ENCODE measurements at places on chromosomes 3 and 15.

DNA sequence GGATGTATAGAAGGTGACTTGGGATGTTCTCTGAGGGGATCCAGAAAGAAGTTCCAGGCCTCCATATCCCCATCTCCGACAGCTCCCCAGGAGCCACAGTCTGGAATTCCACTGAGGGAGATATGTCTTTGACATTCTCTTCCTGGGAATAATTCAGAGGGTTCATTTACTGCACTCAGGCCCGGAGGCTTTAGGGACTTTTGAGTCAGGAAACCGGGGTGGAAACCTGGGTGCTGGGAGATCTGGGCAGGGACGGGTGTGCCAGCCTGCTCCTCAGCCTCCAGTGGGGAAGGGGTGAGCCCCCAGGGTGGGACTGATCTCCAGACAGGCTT lies 147.7 kb downstream of the SMAD6 start:
- no peak for DNase-seq

- DNase-seq, result no peak
These were observed 7.2 kb upstream of the FAM174B start for GRCh38 chr15:92662762-92663161.

DNA sequence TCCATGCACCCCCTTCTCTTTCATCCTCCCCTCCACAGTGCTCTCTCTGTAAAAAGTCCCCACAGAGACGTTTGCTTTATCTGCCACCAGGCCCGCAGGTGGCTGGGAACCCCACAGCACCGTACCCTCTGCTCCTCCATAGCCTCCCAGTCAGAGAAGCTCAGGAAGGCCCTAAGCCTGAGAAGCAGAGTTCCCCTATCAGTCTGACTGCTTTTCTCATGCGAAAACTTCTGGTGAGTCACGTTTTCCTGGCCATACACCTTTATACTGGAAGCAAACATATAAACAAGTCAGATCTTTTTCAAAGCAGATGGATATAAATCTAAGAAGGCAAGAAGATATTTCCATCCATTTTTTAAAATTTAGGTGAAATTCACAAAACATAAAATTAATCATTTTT lies 51.5 kb upstream of the MEF2A start:
- DNase-seq, result no peak

DNA sequence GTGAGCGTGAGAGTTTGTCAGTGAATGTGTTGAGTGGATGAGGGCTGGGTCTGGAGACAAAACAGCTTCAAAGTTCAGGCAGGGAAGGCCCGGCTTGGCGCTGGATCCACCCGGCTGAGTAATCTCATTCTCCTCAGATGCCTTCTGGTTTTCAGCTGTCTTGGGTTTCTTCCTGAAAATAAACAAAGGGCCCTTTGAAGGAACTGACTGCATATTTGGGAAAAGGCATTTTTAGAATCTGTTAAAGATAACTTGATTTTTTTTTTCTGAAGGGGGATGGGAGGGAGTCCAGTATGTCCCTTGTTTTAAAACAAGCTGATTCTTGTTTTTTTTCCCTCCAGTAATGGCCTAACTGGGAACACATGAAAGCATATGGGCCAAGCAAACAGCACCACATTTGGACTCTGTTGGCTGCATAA lies 86.4 kb downstream of the TIGIT start:
- peak; percentile 23 for DNase-seq

DNA sequence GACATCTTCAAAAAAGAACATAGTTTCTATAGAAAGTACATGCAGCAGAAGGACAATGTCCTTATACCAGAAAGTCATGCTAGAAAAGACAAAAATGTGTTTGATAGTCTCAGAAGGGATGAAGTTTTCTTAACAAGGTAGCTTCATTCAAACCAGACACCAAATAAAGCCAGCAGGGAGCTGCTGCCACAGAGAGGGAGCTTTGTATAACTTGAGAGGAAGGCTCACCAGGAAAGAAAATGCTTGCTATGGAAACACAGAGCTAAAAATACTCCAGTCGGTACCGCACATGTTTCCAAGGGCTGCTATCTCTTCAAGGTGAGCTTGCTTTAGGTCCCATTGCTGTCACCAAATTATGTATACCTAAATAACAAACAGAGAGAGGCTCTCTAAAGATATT lies 1074.8 kb upstream of the ALCAM start:
- DNase-seq, result no peak

- DNase-seq, result peak; percentile 28
These were observed 20.3 kb downstream of the FAM98B start for GRCh38 chr15:38474155-38474757.

- no peak for DNase-seq
These were observed 101.5 kb downstream of the FBXL22 start for GRCh38 chr15:63698692-63699091.

GRCh38 chr3:8298021-8298954 lies 203.3 kb upstream of the LMCD1 start:
- no peak for DNase-seq

- no peak for DNase-seq
These were observed 126.7 kb upstream of the PHLDB2 start for GRCh38 chr3:111732252-111732879.

DNA sequence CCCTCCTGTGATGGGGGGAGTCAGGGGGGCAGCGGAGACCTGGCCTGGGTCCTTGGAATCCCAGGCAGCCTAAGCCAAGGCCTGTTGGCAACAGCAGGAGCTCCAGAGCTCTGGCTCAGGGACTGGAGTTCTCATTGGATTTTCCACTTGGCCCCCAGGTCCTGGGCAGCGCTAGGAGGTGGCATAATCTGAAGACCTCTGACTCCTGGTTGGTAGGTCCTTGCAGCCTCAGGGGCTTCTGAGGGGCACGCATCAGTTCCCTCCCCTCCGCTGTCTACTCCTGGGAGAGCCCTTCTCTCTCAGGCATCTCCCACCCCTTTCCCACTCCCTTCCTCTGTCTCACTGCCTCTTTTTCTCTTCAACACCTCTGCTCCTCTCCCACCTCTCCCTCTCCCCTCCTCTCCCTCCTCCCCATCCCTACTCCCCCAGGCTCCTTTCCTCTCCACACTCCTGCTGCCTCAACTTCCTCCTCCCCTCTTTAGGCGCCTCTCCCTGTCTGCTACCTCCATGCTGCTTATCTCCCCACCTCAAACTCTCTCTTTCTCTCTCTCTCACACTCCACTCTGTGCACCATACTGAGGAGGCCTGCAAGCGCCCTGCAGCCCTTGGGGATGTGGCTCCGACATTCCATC lies 41.1 kb upstream of the SLC6A1 start:
- DNase-seq, result no peak

DNA sequence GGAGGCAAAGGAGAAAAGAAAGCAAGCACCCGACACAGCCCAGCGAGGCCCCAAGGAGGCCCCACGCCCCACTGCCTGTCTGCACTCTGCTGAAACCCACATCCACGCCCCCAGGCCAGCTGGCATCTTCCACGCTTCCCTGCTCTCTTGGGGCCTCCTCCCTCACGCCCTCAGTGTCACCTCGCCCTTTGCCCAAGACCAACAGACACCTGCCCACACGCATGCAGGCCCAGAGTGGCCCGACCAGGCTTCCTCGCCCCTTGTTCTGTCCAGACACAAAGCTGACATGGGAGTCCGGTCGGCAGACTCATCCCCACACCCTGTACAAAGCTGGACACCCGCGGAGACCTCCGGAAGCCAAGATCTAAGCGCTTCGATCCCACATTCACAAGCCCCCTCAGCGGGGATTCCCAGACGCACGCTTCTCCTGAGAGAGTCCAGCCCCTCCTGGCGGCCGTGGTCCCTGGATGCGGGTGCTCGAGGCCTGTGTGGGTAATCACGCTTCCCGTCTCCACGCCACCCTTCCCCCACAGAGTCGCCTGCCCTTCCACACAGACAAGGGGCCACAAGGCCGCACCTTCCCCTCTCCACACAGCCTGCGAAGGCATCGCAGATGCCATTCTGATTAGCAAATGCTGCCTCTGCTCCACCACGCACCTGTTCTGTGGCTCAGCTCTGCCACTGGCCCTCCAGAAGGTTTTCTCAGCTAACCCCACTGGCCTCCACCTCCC lies 176.6 kb downstream of the XXYLT1 start:
- no peak for DNase-seq

GRCh38 chr3:156606729-156607128 lies 51.8 kb upstream of the SSR3 start:
- no peak for DNase-seq

GRCh38 chr15:66100761-66101160 lies 152.8 kb downstream of the MEGF11 start:
- no peak for DNase-seq

DNA sequence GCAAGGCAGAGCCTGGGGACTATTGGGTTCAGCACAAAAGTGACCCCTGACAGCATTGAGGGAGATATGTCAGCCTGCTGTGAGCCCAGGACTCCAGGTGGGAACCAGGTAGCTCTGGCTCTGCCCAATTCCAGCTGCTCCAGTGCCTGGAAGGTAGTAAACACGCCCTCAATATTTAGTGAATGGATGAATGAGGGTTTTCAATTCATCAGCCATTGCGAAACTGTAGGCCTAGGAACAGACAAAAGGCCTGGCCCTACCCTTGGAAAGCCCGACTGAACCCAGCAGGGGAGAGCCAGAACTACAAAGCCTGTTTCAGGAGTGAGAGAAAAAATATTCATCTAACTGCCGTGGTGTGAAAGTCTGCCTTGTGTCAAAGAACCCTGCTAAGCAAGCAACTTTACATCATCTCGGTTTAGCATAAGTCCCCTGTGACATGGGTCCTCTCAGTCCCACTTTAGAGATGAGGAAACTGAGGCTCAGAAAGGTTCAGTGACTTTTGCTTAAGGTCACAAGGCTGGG lies 8.1 kb upstream of the CSK start:
- DNase-seq, result no peak

GRCh38 chr3:22453906-22454535 lies 703.0 kb upstream of the ZNF385D start:
- DNase-seq, result peak; percentile 32

GRCh38 chr15:90106522-90107117 lies 4.4 kb upstream of the IDH2 start:
- no peak for DNase-seq

- DNase-seq, result no peak
These were observed 175.4 kb upstream of the NR2E3 start for GRCh38 chr15:71634820-71635560.

DNA sequence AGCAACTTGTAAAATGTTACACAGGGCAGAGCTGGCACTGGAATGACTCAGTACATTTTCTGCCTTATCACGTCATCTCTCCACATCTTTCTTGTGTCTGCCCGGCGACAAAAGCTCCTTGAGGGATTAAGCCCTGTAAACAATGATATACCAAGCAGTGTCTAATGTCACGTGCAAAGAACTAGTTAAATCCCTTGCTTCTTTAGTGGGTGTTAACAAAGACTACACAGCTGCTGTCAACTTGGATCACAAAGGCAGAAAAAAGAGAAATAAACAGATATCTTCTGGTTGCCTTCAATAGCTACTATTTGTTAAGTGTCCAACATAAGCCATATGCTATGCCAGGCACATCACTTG lies 48.1 kb upstream of the FRMD4B start:
- DNase-seq, result peak; percentile 64

DNA sequence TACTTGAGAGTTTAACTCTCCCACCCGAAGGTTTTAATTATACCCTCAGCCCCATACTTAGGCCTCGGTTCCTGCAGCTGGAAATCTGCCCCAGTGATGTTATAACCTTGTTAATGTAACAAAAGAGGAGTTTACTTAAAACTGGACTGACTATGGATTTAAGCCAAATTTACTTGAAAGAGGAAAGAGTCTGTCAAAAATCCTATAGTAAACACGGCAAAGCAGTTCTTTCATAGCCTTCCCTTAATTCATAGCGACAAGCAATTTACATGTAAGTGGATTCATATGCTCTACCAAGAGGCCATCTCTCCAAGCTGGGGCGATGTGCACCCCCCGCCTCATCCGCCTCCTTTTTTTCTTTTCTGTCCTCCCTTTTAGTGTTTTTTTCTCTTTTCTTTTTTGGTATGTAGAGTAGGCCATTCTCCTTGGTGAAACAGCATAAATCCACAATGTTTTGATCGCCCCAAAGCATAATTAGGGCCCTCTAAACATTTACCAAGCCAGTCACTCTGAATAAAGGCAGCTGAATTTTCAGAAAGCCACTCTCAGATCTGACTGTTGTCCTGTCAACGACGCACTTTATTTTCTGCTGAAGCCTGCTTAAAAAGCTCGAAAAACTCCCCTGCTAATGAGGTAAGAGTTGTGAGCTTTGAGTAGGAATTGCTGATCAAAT lies 373.1 kb upstream of the WNT5A start:
- no peak for DNase-seq

DNA sequence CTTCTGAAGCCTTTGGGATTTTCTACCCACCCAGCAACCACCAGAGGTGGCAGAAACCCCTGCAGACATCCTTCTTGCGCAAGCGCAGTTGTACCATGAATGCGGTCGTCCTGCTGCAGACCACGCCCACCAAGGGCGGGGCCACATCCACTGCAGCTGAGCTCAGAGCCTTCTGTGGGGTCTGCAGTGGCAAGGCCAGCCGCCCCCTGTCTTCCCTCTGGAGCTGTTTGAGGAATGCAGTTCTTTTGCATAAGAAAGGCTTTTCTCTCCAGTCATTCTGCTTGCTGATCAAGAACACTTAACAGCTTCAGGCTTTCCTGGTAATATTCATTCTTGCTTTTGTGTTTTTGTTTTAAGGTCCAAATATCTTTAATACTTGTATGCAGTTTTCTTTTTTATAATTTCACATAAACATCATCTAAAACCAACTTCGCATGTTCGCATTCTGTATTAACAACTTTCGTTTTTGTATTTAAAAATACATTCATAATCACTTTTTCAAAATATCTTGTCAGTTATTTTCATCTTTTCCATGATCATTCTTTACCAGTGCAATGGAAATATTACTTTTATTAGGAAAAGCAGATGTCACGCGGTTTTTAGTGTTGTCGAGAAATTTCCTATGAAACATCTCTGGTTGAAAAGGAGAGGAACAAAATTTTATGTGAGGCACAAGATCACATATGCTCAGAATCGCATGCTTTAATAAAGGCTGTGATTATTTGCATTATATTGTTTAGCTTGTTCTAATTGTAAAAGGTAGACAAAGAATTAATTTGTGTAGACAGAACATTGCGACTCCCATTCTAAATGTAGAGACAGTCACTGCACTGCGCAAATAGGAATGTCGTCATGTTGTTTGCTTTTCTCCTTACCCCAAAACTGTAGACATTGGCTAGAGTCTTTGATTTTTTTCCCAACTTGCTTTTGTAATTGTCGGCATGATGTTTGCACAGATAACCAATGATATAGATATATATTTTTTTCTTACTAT lies 98.1 kb upstream of the SNRPN start:
- DNase-seq, result peak; percentile 87

DNA sequence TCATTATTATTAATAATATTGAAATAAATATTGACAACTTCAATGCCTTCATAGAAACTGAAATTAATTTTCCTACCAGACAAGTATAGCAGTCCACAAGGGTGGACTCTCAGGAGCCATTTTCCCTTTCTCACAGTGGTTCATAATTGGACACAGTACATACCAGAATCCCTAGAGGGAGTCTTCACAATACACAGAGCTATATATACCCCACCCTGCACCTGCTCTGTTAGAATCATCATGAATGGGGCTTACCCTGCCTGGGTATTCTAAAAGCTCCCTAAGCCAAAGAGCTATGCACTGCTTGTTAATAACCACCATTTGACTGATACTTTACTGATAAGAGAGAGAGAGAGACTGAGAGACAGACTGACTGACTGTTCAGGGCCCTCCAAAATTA lies 134.9 kb downstream of the FEZF2 start:
- DNase-seq, result no peak

Data from right lung (tissue), 10 donors.